ENCODE measurements at places on chromosomes 2 and 18.

GRCh38 chr18:70459731-70460130 is 170.9 kb downstream of the SOCS6 start:
- no peak for DNase-seq

GRCh38 chr2:86314125-86314524 is 23.3 kb downstream of the REEP1 start:
- DNase-seq: no peak

- no peak for DNase-seq
Measured at GRCh38 chr2:222272446-222273015, 26.3 kb downstream of the PAX3 start.

DNA sequence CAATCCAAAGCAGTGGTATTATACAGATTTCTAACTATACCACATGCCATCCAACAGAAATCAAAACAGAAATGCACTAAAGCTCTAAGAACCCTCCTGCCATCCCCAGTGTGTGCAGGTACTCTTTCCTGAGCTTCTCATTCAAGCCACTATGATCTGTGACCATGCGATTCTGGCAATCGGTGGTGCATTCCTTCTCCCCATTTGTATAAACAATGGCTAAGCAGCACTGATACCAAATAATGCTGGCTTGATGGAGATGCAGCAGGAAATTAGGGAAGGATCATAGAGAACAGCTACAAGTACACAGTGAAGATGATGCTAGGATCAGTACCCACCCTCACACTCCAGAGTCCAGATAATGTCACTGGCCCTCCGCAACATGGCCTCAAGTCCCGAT is 51.8 kb downstream of the PPP4R1 start:
- no peak for DNase-seq
